Kidney (tissue), 22 donors: ENCODE measurements at places on chromosomes 1 and 21. TPM values are rescaled to one million over a fixed set of nuclear protein-coding genes. Genes with fewer than 3 reads are reported as not detected.

The LCE1F gene
- not detected for total RNA-seq

The CFHR4 gene
- 0.35 TPM for total RNA-seq

The LHX4 gene
- not detected for total RNA-seq

The RFX5 gene
- 46.6 TPM for total RNA-seq

The DIO1 gene
- 2.9 TPM for total RNA-seq

The GNAT2 gene
- total RNA-seq = not detected

The RC3H1 gene
- total RNA-seq = 40.5 TPM

The EVI5 gene
- 36.5 TPM for total RNA-seq

The HAO2 gene
- total RNA-seq = 1.9 TPM

The BMP8A gene
- total RNA-seq = 1.2 TPM

The TBX19 gene
- 2.0 TPM for total RNA-seq

The TSSK3 gene
- 4.3 TPM for total RNA-seq

The MYBPH gene
- total RNA-seq = not detected

The SLC35F3 gene
- 0.66 TPM for total RNA-seq

The AUNIP gene
- 0.38 TPM for total RNA-seq

The DRAXIN gene
- 0.28 TPM for total RNA-seq

The TEKT2 gene
- 5.7 TPM for total RNA-seq

The BCAN gene
- total RNA-seq = 0.19 TPM

The USH2A gene
- total RNA-seq = 0.06 TPM

The CNST gene
- total RNA-seq = 24.1 TPM

The LRRC3 gene
- total RNA-seq = 1.4 TPM

The PTCH2 gene
- 1.2 TPM for total RNA-seq

The WDR26 gene
- 77.5 TPM for total RNA-seq

The MAP10 gene
- total RNA-seq = 3.8 TPM

The SPATA17 gene
- 5.7 TPM for total RNA-seq

The LRIF1 gene
- 12.3 TPM for total RNA-seq
